ENCODE measurements at places on chromosomes 12 and 14. TPM values are rescaled to one million over a fixed set of nuclear protein-coding genes. Genes with fewer than 3 reads are reported as not detected.

The GPD1 gene
- total RNA-seq, result not detected

The ADAM20 gene
- 1.2 TPM for total RNA-seq

The KCNMB4 gene
- total RNA-seq, result 0.51 TPM

The CYP27B1 gene
- under 0.01 TPM for total RNA-seq

The HOMEZ gene
- total RNA-seq, result 4.6 TPM

The PTGES3 gene
- total RNA-seq, result 60.3 TPM

The FGF6 gene
- total RNA-seq, result not detected

The CCDC92 gene
- 7.7 TPM for total RNA-seq

The PMEL gene
- total RNA-seq, result 0.26 TPM

The SIRT4 gene
- 2.5 TPM for total RNA-seq

The TMEM119 gene
- 358 TPM for total RNA-seq

The PLXNC1 gene
- total RNA-seq, result 86.9 TPM

The ASCL1 gene
- total RNA-seq, result not detected

The OASL gene
- 1.2 TPM for total RNA-seq

The HOXC5 gene
- not detected for total RNA-seq

The RPL36AL gene
- 528 TPM for total RNA-seq

The C14orf132 gene
- 48.6 TPM for total RNA-seq

The PLEKHH1 gene
- 0.33 TPM for total RNA-seq

The PMCH gene
- total RNA-seq, result not detected
